ENCODE measurements at places on chromosomes 3 and 15.

DNA sequence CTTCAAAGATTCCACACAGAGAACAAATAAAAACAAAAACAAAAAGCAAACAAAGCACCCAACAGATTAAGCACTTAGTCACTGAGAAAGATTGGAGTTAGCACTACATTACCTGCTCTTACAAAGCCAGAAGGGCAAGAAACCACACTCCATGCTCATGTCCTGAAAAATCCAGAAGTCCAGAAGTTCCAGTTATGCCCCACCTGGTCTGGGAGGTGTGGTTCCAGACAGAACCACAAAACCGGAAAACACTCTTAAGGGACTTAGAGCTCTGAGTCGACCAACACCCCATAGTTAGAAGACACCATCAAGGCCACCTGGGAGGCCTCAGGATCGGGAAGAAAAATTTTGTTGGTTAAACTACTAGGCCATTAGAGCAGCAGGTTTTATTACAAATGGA lies 88.9 kb downstream of the TNIK start:
- no peak for DNase-seq

DNA sequence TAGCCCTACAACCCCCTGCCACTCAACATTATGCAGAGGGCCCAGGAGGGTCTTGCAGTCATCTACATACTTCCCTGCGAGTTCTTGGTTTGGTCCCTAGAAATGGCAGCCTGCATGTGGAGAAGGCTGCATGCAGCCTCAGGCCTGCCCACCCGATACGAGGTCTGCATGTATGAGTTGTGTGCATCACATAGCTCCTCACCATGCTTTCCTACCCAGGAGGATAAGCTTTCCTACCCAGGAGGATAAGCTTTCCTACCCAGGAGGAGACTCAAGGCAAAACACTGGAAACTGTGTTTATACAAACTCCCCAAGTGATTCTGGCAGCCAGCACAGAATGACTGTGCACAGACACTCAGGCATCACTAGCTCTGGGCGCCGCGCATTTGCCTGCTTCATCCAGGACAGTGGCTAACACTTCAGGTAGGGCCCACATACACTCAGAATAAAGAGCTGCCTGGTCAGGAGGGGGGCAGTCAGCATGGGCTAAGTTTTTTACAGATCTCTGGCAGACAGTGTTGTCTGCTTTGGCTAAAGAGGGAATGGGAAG lies 187.7 kb downstream of the THSD4 start:
- no peak for DNase-seq

- no peak for DNase-seq
These were observed 3.6 kb upstream of the STARD5 start for GRCh38 chr15:81327516-81327915.

- no peak for DNase-seq
These were observed 93.2 kb upstream of the MBNL1 start for GRCh38 chr3:152175528-152175889.

- no peak for DNase-seq
These were observed 350.8 kb downstream of the GRM7 start for GRCh38 chr3:7211740-7212139.

DNA sequence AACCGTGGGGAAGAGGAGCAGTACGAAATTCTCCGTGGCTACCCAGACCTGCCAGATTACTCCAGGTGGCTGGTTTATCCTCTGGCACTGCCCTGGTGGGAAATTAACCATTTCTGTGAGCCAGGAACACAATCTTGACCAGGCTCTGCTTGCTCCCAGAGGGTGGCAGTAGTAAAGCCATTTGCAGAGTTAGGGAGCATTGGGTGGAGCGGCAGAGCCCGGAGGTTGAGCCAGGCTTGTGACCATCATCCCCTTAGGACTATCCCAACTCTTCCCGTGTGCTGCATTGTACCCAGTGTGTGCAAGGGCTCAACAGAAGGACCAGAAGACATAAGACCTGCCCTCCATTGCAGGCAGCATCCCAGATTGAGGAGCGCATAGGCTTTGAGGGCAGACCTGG lies 5.3 kb downstream of the KNG1 start:
- peak; percentile 18 for DNase-seq

- DNase-seq: no peak
These were observed 50.4 kb downstream of the APH1B start for GRCh38 chr15:63327648-63328421.

DNA sequence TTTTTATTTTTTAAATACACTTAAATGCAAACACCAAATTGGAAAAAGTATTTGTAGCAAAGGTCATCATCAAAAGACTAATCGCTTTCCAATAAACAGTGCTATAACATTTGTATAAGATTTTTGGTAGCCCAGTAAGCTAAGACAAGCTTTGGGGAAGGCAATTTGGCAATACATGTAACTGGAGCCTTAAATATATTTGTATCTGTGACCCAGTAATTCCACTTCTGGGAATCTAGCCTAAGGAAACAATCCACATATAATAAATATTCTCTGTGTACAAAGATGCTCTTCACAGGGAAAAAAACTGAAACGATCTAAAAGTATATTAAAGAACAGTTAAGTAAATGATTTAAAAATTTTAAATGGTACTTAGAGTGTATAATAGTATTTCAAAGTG lies 65.5 kb upstream of the TJP1 start:
- DNase-seq: no peak

DNA sequence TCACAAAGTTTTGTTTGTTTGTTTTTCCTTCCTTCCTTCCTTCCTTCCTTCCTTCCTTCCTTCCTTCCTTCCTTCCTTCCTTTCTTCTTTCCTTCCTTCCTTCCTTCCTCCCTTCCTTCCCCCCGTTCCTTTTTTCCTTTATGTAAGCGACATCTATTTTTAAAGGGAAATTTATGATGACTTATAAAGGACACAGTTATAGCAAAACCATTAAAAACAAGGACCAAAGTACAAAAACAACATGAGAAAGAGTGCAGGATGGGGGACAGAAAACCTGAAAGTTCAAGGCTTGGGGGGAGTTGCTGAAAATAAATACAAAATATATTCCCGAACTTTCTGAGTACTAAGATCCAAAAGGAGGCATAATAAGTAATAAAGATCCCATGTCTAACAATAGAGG lies 1.8 kb downstream of the ADGRG7 start:
- DNase-seq: no peak

GRCh38 chr3:70982700-70983140 lies 600.8 kb downstream of the FOXP1 start:
- no peak for DNase-seq

- DNase-seq: no peak
These were observed 25.9 kb upstream of the SMAD3 start for GRCh38 chr15:67039384-67040075.

DNA sequence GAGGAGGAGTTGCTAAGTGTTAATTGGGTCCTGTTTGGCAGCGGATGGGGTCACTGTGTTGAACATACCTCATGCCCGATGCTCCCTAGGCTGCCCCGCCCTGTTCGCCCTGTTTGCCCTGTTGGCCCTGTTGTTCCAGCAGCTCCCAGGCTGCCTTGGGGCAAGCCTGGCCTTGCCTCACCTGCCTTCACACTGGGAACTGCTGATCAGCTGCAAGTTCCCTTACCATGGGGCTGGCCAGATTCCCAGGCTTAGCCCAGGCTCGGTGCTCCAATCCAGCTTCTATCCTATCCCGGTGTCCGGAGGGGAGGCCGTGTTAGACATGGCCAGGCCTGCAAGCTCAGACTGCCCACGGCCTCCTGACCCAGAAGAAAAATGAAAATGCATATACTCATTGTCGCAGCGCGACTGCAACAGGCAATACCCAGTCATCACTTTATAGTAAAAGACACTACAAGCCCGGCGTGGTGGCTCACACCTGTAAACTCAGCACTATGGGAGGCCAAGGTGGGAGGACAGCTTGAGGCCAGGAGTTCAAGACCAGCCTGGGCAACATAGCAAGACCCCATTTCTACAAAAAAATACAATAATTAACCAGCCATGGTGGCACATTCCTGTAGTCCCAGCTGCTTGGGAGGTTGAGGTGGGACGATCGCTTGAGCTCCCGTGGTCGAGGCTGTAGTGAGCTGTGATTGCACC lies 42.9 kb upstream of the ZNF710 start:
- DNase-seq: no peak

DNA sequence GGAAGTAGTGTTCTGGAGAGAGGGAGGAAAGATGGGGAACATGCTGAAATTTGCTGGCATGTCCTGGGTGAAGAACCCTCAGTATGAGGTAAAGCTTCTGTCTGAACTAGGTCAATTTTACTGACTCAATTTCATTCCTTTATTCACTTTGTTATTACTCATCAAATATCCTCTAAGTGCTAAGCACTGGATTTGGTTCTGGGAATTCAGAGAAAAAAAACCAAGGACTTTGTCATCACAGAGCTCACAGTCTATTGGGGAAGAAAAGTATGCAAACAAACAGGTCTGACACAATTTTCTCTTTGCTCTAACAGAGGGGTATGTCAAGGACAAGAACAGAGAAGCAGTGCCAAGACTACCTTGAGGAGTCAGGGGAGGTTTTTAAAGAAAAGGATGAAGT lies 68.0 kb downstream of the TFG start:
- no peak for DNase-seq

GRCh38 chr3:105323274-105323599 lies 43.5 kb upstream of the ALCAM start:
- no peak for DNase-seq

DNA sequence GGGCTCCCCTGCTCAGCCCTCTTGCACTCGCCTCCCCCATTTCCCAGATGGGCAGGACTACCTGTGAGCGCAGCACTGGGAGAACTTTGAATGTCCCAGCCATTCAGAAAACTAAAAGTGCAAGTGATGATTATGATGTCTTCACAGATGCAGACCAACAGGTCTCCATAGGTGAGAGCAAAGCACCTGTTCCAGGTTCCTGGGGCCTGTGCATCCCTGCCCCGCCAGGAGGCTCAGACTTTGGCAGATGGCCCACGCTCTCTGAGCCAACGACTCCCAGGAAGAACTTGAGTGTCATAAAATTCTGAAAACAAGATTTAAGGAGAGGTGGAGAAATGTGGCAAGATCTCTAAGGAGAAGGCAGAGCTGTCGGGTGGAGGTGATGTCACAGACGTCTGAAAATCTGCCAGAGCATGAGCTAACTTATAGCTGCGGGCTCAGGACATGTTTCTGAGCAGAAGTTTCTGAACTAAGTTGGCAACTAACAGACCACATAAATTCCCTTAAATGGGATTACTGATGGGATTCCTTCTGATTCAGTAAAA lies 110.8 kb upstream of the IGF1R start:
- DNase-seq: no peak

GRCh38 chr15:94324117-94324826 lies 92.9 kb downstream of the MCTP2 start:
- peak; percentile 68 for DNase-seq

- no peak for DNase-seq
These were observed 1109.5 kb downstream of the NSUN3 start for GRCh38 chr3:95172164-95172943.

GRCh38 chr3:108623504-108623903 lies 34.0 kb downstream of the DZIP3 start:
- no peak for DNase-seq

GRCh38 chr3:173988909-173989308 lies 591.4 kb downstream of the NLGN1 start:
- no peak for DNase-seq

GRCh38 chr3:134627831-134628230 lies 23.0 kb downstream of the KY start:
- DNase-seq: no peak

DNA sequence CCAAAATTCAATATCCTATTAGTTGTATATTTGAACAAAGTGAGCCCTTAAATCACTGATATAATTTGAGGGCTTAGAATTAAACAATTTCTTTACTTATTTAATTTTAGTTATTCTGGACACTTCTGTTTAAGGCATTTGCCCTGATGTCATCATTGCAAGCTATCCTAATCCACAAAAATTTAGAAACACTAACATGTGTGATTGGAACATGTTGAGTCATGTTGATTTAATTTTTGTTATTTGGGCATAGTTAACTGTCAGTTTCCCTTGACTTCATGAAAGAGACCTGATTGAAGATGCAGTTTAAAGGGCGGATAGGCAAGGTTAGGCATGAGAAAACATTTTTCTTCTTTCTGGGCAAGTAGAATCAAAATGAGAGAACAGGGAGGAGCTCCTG lies 682.6 kb downstream of the ROBO1 start:
- DNase-seq: no peak

GRCh38 chr3:150761831-150762661 lies 923 bp downstream of the SIAH2 start:
- peak; percentile 53 for DNase-seq

DNA sequence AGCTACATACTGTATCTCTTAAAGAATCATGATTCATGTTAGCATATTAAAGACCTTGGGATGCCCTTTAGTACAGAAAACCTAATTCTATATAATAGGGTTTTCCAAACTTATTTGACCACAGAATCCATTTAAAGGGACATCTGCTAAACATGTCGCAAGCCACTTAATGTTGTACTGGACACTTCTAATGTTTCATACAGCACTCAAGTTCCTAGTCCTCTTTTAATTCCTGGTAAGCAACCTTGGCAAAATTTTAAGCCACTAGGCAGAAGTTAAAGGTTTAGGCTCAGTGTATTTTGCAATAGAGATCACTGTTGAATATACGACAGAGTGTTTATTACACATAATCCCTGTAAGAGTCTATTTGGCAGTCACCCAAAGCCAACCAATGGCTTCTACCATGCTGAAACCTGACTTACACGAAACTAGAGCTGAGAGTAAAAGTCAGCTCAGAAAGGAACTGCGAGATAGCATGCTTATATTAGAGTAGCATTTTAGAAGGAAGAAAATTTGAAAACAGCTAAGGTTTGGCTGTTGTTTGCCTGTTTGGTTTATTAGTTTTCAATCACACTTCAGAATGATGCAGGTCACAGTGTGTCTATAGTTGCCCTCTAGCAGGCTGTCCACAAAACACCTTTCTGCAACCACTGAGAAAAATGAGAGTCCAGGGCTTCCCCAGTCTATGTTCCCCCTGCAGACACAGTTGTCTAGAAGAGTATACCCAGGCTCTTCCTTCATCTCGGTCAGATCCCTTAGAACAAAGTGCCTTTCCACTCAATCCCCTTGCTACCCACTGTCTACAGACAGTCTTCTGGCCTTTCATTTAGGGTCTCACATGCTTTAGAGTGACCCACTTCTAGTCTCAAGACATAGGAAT lies 104.4 kb downstream of the FMN1 start:
- no peak for DNase-seq

GRCh38 chr3:71489315-71489761 lies 94.2 kb downstream of the FOXP1 start:
- no peak for DNase-seq
